ENCODE measurements at places on chromosomes 5 and 9.

DNA sequence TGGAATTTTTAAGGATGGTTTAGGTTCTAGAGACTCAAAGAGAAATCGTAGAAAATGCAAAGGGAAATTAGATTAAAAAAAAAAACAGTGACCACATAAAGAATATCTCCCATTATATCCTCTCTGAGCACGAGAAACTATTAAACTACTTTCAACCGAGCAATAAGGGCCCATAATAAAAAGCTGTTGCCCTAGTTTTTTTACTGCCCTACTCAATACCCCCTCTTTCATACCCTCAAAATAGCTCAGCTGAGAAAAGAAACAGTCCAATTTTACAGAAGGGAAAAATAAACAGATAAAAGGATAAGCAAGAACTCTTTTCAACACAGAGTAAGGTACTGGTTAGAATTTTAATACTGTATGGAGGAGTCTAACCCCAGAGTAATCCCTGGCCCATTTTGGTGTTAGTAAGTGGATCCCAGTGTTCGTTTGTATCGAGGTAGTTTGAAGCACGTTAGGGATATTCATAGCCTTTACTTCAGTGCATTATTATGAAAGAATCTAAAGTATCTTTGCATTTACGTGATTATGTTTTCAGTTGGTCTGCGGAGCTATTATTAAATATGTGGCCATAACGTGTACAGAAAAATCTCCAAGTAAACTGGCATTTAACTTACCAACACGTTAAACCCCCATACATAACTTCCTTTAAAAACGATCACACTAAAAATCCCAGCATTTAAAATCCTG is 980 bp upstream of the RHOBTB3 start:
- no peaks in the 10 kb centered on the region for H3K36me3 ChIP-seq
- H3K4me1 ChIP-seq: peaks cover 38% of the 10 kb centered on the region
- DNase-seq: no peak
- no peak overlapping the region for H3K27ac ChIP-seq
- H3K27me3 ChIP-seq: peaks cover 35% of the 10 kb centered on the region
- H3K4me3 ChIP-seq: peak overlapping the region; percentile 52

DNA sequence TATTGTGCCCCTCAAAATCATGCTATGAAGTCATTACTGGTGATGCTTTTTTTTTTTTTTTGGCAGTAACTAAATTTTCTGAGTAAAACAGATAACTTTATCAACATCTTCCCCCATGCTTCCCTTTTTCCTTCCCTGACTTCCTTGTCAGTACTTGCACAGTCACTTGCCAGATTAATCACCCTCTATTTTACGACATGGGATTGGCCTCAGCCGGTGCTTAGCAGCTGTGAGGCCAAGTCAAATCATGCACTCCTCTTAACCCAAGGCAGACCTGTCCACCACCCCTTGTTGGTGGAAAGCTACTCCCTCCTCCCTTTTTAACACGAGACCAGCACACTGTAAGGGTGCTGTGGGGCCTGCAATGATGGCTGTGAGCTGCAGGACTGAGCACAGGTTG is 118.0 kb upstream of the OTULINL start:
- DNase-seq: no peak
- H3K36me3 ChIP-seq: no peaks in the 10 kb centered on the region
- H3K4me1 ChIP-seq: no peaks in the 10 kb centered on the region
- no peaks in the 10 kb centered on the region for H3K27me3 ChIP-seq
- H3K27ac ChIP-seq: no peak overlapping the region
- no peak overlapping the region for H3K4me3 ChIP-seq

DNA sequence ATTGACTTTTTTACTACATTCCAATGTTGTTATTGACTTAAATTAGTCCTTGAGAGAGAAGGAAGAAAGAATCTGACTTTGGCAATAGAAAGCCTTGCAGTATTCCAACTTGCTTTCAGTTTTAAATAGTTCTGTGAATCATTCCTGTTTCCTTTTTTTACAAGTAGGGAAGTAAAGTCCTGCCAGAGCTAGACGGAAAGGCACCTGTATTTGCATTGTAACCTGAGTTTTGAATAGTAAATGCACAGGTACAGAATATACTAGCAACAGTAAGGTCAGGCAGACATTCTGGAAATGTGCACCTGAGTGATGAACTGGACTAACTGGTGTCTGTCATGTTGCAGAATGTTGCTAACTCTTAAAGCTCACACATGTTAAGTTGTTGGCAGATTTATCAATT is 100.9 kb downstream of the PRKACG start:
- H3K4me1 ChIP-seq: peaks cover 9% of the 10 kb centered on the region
- H3K27me3 ChIP-seq: peaks cover 4% of the 10 kb centered on the region
- no peak overlapping the region for H3K27ac ChIP-seq
- H3K4me3 ChIP-seq: no peak overlapping the region
- DNase-seq: no peak
- no peaks in the 10 kb centered on the region for H3K36me3 ChIP-seq

- peaks cover 24% of the 10 kb centered on the region for H3K4me1 ChIP-seq
- no peak overlapping the region for H3K4me3 ChIP-seq
- peaks cover 64% of the 10 kb centered on the region for H3K27me3 ChIP-seq
- no peak for DNase-seq
These were observed 2.8 kb downstream of the NPR3 start for GRCh38 chr5:32713770-32714381.

- no peaks in the 10 kb centered on the region for H3K36me3 ChIP-seq
- H3K4me3 ChIP-seq: no peak overlapping the region
- no peak overlapping the region for H3K27ac ChIP-seq
- H3K4me1 ChIP-seq: no peaks in the 10 kb centered on the region
- no peak for DNase-seq
These were observed 15.2 kb downstream of the LURAP1L start for GRCh38 chr9:12790001-12790400.

DNA sequence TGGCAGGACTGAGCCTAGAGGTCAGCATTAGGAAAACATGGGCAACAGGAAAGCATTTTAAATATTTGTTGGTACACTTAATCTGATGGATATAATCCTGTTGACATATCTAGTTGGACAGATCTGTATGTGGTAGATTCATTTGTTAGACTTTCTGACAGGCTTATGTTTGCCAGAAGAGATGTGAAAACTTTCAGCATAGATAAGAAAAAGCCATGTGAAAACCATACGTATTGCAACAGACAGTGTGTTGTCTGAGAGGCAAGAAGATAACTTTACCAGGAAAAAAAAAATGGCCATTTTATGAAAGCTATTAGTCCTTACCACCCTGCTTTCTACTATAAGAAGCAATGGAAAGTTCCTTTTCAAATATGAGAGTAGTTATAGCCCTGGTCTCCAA is 1902.2 kb upstream of the C9orf72 start:
- no peak overlapping the region for H3K27ac ChIP-seq
- H3K27me3 ChIP-seq: no peaks in the 10 kb centered on the region
- H3K36me3 ChIP-seq: no peaks in the 10 kb centered on the region
- H3K4me1 ChIP-seq: no peaks in the 10 kb centered on the region

Data from activated naive CD4-positive, alpha-beta T cell treated with anti-CD3 and anti-CD28 coated beads for 36 hours (primary cell).